ENCODE measurements at places on chromosomes 1 and 21. TPM values are rescaled to one million over a fixed set of nuclear protein-coding genes. Genes with fewer than 3 reads are reported as not detected.

DNA sequence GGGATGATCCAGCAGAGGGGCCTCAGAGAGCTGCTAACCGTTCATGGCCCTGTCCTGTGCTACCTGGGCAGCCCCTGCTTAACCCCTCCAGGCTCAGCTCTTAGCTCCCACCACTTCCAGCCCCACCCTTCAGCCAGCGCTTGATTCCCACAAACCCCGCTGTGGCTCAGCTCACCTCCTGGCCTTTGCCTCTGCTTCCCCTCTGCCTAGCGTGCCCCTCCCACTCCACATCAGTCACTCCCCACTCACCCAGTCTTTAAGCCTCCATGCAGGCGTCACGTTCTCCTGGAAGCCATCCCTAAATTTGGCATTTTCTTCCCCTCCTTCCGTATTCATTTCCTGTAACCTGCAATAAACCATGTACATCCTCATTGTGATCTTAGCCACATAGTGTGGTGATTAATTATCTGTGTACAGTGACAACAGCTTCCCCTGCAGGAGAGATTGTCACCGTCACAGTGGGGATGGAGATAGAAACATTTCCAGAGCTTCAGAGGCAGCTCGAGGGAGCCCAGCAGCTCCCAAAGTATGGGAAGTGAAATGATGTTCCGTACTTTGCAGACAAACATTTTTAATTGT is 65.5 kb downstream of the EPHB2 start:
- no peak overlapping the region for H3K27ac ChIP-seq
- no peaks in the 10 kb centered on the region for H3K4me1 ChIP-seq
- no peak overlapping the region for H3K4me3 ChIP-seq

DNA sequence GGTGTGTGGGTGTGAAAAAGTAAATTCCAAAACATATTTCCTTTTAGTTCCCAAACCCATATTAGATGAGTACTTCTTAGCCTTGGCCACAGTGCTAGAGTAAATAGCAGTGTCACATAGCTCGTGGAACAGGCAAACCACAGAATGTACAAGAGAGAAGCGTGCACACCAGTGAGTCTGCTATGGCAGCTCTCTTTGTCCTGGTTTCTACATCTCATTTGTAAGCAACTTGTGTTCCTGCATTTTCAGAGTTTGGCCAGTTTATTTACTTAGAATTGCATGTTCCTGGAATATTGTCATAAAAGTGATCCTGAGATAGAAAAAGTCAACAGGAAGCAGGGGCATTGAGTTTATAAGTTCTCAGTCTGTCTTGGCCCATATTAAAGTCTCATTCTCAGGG is 142.1 kb downstream of the DHRS3 start:
- no peak for DNase-seq
- peaks cover 15% of the 10 kb centered on the region for H3K36me3 ChIP-seq
- H3K27ac ChIP-seq: no peak overlapping the region
- no peaks in the 10 kb centered on the region for H3K27me3 ChIP-seq
- H3K4me3 ChIP-seq: no peak overlapping the region

GRCh38 chr21:37445228-37445627 is 78.7 kb downstream of the DYRK1A start:
- DNase-seq: no peak
- peaks cover 6% of the 10 kb centered on the region for H3K36me3 ChIP-seq
- no peaks in the 10 kb centered on the region for H3K27me3 ChIP-seq
- no peak overlapping the region for H3K27ac ChIP-seq
- peaks cover 13% of the 10 kb centered on the region for H3K4me1 ChIP-seq

GRCh38 chr1:60600532-60600931 is 481.8 kb upstream of the NFIA start:
- H3K27ac ChIP-seq: no peak overlapping the region
- DNase-seq: no peak
- H3K36me3 ChIP-seq: peaks cover 11% of the 10 kb centered on the region
- no peaks in the 10 kb centered on the region for H3K4me1 ChIP-seq
- H3K27me3 ChIP-seq: no peaks in the 10 kb centered on the region

Gene PLA2G2D
- not detected for total RNA-seq
